ENCODE measurements at places on chromosomes 7 and 10. TPM values are rescaled to one million over a fixed set of nuclear protein-coding genes. Genes with fewer than 3 reads are reported as not detected.
A peak's percentile ranks its signal among the peaks of the same experiment; 100 is the strongest.

- peaks cover 48% of the 10 kb centered on the region for H3K4me1 ChIP-seq
- no peak overlapping the region for H3K27ac ChIP-seq
- H3K27me3 ChIP-seq: peaks cover 9% of the 10 kb centered on the region
- no peaks in the 10 kb centered on the region for H3K36me3 ChIP-seq
These were observed 21.9 kb upstream of the ELN start for GRCh38 chr7:74006032-74006431.

- peaks cover 1% of the 10 kb centered on the region for H3K27me3 ChIP-seq
- H3K4me3 ChIP-seq: no peak overlapping the region
- DNase-seq: no peak
- H3K4me1 ChIP-seq: no peaks in the 10 kb centered on the region
- H3K36me3 ChIP-seq: peaks cover 5% of the 10 kb centered on the region
These were observed 12.8 kb upstream of the MMP21 start for GRCh38 chr10:125788156-125789034.

GRCh38 chr10:131638880-131639278, 261.9 kb upstream of the PPP2R2D start:
- DNase-seq: no peak
- no peak overlapping the region for H3K27ac ChIP-seq
- H3K4me3 ChIP-seq: no peak overlapping the region

DNA sequence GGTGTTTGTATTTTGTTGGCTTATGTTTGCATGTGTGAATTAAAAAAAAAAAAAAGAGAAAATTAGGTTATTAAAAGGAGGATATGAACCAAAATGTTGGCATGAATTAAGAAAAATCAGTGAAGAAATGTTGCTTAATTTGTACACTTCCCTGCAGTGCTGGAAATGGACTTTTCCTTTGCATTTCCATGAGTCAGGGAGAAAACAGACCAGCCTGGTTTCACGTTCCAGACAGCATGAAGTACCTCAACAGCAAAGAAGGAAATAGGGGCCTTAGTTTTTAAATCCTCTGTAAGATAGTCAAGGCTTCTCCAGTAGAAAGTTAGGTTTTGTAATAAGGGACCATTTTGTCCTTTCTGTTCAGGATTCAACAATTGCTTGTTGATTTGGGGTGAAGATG, 159.7 kb downstream of the CELF2 start:
- peaks cover 10% of the 10 kb centered on the region for H3K36me3 ChIP-seq
- H3K4me3 ChIP-seq: no peak overlapping the region
- peaks cover 66% of the 10 kb centered on the region for H3K4me1 ChIP-seq
- DNase-seq: no peak

DNA sequence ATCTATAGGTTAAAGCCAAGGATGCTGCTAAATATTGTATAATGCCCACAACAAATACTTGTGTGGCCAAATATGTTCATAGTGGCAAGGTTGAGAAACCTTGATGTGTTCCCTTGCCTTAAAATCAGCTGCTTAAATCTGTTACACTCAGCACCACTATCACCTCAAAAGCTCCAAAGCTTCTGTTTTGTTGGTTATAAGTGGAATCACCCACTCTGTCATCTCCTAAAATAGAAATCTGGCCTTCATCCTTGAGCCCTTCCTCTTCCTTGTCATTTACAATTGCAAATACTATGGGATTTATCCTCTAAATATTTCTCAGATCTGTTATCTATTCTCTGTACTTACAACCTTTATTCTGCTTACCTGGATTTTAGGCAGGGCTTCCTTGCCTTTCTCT, 61.4 kb downstream of the CPED1 start:
- no peak overlapping the region for H3K4me3 ChIP-seq
- H3K4me1 ChIP-seq: peaks cover 45% of the 10 kb centered on the region
- H3K27me3 ChIP-seq: no peaks in the 10 kb centered on the region
- H3K27ac ChIP-seq: peak overlapping the region; percentile 24

GRCh38 chr7:82044497-82045080, 274.7 kb upstream of the HGF start:
- peaks cover 6% of the 10 kb centered on the region for H3K36me3 ChIP-seq
- no peak overlapping the region for H3K27ac ChIP-seq
- no peak overlapping the region for H3K4me3 ChIP-seq
- H3K27me3 ChIP-seq: no peaks in the 10 kb centered on the region
- DNase-seq: peak; percentile 55
- H3K4me1 ChIP-seq: peaks cover 29% of the 10 kb centered on the region

DNA sequence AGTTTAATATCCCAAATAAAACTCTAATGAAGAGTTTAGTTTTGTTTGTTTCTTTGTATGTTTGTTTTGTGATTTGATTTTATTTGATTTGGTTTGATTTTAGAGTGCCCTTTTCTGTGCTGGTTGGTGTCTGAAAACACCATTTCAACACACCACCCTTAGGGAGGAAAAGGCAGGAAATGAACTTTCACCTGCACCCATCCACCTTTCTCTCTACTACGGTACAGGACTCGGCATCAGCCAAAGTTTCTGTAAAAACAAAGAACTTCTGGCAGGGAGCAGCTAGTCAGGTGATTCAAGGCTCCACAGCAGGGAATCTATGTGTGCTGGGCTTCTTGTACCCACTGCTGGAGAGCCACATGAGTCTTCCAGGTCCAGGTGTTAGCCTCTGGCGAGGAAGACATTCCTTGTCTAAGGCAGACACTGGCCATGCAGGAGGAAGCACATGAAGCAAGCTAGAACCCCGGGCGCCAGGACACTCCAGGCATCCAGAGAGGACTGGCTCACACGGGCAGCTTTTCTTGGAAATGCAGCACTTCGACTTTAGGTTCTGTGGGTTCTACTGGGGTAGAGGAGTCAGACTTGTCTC, 22.1 kb upstream of the STK17A start:
- H3K36me3 ChIP-seq: peaks cover 7% of the 10 kb centered on the region
- peaks cover 6% of the 10 kb centered on the region for H3K27me3 ChIP-seq
- H3K4me1 ChIP-seq: peaks cover 24% of the 10 kb centered on the region

DNA sequence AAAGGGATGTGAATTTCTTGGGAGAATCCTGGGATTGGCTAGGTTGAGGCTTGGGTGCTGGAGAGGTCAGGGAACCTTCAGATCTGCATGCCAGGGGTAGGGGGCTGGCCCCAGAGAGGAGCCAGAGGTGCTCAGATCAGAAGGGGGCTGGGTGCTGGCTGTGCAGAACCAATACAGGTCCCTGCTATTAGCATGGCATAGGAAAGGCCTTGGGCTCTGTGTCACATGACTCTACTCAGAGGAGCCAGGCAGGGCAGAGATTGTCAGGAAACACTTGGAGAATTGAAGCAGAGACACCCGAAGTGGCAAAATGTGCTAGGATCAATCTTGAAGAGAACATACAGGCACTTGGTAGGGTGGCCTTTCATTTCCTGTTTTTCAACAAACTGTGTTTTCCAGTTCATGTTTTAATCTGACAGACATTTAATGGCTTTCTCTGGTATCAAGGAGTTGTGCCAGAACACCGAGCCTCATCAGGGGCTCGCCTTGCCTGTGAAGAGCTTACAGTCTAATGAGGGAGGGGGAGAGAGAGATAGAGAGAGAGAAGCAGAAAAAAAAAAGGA, 498.9 kb downstream of the RPS24 start:
- H3K4me1 ChIP-seq: no peaks in the 10 kb centered on the region
- H3K27ac ChIP-seq: no peak overlapping the region
- H3K27me3 ChIP-seq: peaks cover 19% of the 10 kb centered on the region
- H3K36me3 ChIP-seq: no peaks in the 10 kb centered on the region
- no peak for DNase-seq
- H3K4me3 ChIP-seq: no peak overlapping the region

DNA sequence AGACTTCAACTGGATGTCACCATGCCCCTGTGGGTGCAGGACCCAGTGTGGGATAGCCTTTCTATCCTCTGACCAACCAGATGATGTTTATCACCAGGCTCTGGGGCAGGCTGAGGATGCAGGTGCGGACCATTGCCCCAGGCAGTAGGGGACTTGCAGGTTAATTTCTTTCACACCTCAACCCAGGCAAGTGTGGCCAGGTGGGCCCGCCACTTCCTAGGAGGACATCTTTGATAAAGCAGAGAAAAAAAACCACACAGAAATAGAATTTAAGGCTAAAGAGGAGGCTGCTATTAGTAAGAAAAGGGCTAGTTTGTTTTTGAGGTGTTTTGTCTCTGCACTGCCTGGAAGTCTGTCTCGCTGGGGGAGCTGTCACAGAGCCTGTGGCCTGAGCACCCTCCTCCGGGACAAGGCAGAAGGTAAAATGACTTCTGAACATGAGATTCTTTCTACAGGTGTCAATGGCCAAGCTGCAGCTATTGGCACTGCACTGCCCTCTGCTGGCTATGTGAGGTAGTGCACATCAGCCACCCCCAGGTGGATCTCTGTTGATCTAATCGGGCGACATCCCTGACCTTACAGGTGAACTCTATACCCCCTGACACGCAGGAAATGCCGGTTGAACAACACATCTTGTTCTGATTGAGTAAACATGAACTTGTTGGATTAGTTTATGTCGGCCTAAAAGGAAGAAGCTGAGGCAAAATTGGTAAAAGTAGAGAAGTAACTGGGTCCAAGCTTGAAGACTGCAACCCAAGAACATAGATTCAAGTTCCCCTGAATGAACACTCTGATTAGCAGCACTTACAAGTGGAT, 21.0 kb downstream of the UPP1 start:
- peaks cover 46% of the 10 kb centered on the region for H3K4me1 ChIP-seq
- H3K36me3 ChIP-seq: no peaks in the 10 kb centered on the region
- no peak overlapping the region for H3K27ac ChIP-seq
- no peak overlapping the region for H3K4me3 ChIP-seq
- peaks cover 3% of the 10 kb centered on the region for H3K27me3 ChIP-seq

DNA sequence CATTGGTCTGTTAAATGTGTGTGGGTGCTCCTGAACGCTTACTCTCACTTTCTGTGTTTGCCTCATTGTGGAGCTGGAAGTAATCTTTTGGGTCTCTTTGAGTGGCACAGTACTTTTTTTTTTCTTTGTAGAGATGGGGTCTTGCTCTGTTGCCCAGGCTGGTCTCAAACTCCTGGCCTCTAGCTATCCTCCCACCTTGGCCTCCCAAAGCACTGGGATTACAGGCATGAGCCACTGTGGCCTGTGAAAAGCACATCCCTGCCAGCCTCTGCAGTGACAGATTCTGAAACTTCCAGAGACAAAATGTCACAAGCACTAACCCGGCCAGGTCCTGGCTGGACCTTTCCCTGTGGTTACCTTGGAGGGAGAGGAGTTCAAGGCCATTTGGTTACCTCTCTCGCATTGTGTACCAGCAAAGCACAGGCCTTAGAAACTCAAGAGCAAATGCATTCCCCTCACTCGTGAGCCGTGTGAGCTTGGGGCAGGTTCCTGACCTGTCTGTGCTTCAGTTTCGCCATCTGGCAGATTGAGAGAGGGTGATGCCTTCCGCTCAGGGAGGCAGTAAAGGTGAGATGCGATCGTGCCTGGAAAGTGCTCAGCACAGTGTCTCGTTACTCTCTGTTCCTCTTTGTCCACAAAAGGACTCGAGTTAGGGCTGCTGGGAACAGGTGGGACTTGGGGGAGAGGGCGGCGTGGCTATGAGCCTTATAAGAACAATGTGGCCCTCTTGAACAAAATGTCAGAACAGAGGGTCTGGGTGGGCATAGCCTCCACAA, 72.6 kb upstream of the SEPHS1 start:
- H3K36me3 ChIP-seq: no peaks in the 10 kb centered on the region
- peaks cover 39% of the 10 kb centered on the region for H3K27me3 ChIP-seq
- H3K4me1 ChIP-seq: no peaks in the 10 kb centered on the region
- H3K4me3 ChIP-seq: no peak overlapping the region

GRCh38 chr7:94133460-94133859, 129.3 kb upstream of the BET1 start:
- DNase-seq: no peak
- H3K4me1 ChIP-seq: peaks cover 34% of the 10 kb centered on the region
- peaks cover 1% of the 10 kb centered on the region for H3K27me3 ChIP-seq
- no peak overlapping the region for H3K4me3 ChIP-seq
- no peaks in the 10 kb centered on the region for H3K36me3 ChIP-seq

DNA sequence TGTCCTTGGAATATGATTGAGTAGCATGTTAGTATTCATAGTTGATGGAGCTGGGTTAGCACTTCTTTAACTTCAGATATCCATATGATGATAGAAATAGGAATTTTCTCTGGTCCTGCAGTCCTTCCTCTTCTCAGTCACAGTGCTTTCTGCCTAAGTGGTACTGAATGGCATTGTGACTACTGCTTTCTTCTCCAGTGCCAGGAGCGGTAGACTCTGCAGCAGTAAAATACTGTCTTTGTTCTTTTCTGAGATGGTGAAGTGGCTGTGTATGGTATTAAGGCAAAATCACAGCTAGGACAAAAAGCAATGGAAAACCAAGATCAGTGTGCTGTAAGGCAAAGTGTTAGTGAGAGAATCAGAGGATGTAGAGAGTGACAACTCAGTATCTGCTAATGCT, 46.6 kb downstream of the C1GALT1 start:
- H3K27me3 ChIP-seq: no peaks in the 10 kb centered on the region
- H3K4me3 ChIP-seq: no peak overlapping the region
- H3K27ac ChIP-seq: peak overlapping the region; percentile 50
- H3K4me1 ChIP-seq: peaks cover 23% of the 10 kb centered on the region
- H3K36me3 ChIP-seq: peaks cover 10% of the 10 kb centered on the region

The INSYN2A gene
- total RNA-seq: 0.05 TPM

The OR9A2 gene
- total RNA-seq: not detected

The NPFFR1 gene
- total RNA-seq: not detected

The PSD gene
- 1.2 TPM for total RNA-seq
